ENCODE measurements at places on chromosomes 3 and 15. TPM values are rescaled to one million over a fixed set of nuclear protein-coding genes. Genes with fewer than 3 reads are reported as not detected.

Gene NSMCE3
- 10.4 TPM for total RNA-seq

Gene STRA6
- total RNA-seq, result 0.45 TPM

Gene FGD5
- 0.30 TPM for total RNA-seq

Gene PLA2G4E
- not detected for total RNA-seq

Gene SLC35G2
- 13.7 TPM for total RNA-seq

Gene LDHAL6B
- not detected for total RNA-seq

Gene KLF15
- total RNA-seq, result under 0.01 TPM

Gene RNU5B-1
- total RNA-seq, result not detected

Gene SCG5
- total RNA-seq, result 2.4 TPM

Gene BFSP2
- total RNA-seq, result not detected

Gene ACKR4
- 0.87 TPM for total RNA-seq

Gene ACTC1
- total RNA-seq, result not detected

Gene UQCRC1
- total RNA-seq, result 549 TPM

Gene PARP14
- total RNA-seq, result 123 TPM

Measured in renal cortical epithelial cell (primary cell).